ENCODE measurements at places on chromosomes 12 and 14.
A peak's percentile ranks its signal among the peaks of the same experiment; 100 is the strongest.

DNA sequence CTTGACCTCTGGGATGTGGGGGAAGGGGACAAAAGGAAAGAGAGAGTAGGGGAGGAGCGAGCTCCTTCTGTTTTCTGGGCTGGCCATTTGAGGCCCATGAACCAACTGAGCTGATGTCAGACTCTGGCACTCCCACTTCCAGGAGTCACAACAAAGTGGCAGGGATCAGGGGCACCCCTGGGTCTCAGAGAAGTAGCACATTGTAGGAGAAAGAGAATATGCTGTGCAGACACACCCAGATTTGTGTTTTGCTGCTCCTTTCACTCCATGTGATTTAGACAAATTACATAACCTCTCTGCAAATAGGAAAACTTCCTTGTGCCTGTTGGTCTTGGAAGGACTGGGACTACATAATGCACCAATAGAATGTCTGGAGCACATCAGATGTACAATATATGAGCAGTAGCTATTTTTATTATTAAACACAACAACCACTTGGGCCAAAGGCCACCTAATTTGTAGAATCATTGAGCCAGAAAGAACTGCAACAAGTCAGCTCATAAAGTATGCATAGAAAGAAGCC lies 265.5 kb downstream of the ZFP36L1 start:
- DNase-seq = no peak

- peak; percentile 63 for DNase-seq
These were observed 63.6 kb upstream of the DLK1 start for GRCh38 chr14:100662879-100663760.

DNA sequence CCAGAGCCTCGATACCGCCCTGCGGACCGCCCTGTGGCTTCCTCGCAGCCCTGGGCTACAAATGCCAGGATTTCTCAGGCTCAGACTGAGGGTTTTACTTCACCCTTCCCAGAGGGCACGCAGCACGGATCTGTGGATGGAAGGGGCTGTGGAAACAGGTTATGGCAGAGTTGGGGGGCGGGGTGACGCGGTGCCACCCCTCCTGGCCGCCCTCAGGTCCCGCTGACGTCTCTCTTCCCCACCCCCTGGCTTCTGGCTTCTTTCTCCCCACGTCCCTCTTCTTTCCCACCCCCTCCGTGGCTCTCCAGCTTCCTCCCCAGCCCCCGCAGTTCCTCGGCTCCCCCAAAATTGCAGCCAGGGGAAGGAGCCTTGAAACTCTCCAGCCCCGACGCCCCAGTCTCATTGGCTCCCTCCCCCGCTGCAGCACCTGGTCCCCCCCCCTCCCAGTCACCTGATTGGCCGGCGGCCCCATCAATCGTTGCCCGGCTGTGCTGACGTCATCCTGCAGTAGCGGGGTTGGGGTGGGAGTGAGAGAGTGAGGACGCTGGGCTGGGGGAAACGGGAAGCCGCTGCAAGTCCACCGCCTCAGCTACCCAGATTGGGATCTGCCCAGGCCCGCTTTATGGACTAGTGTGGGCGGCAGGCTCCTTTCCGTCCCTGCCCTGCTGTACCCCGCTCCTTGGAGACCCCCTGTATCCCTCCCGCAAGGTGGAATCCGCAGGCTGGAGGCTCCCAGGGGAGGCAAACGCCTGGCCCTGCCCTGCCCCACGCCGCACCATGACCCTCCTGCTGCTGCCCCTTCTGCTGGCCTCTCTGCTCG lies at the start of gene CLSTN3:
Gene CLSTN3 (plus strand): TSS at position 500 of the 820 bp plus-strand sequence. CDS start 278 bp downstream, at position 778.
- peak; percentile 80 for DNase-seq

DNA sequence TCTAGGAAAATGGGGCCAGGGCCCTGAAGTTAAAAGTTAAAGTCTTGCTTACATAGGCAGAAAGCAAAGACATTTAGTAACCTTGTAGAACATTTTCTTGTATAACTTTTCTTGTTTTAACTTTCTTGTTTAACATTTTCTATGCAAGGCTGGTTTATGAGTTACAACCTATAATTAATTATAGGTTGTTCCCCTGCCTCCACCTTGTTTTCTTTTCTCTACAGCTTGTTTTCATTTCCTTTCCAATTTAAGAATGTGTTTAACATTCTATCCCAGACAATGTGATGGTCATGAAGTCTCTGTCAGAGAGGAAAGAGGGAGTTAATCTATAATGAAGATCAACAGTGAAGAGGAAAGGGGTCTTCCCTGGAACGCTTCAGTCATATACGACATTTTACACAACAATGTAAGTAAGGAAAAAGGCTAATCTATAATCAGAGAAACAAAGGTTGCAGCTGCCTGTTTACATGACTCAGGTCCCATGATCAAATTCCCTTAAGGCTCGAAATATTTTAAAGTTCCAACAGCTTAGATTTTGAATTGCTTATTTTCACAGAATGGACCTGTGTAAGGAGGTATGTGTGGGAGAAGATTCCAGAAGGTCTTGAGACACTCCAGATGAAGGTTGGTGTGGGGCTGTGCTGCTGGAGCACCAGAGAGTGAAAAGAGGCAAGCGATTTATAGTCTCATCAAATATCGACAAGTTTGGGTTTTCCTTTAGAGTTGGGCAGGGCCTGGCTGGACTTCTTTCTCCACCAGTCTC lies 34.2 kb upstream of the TCL1B start:
- no peak for DNase-seq

DNA sequence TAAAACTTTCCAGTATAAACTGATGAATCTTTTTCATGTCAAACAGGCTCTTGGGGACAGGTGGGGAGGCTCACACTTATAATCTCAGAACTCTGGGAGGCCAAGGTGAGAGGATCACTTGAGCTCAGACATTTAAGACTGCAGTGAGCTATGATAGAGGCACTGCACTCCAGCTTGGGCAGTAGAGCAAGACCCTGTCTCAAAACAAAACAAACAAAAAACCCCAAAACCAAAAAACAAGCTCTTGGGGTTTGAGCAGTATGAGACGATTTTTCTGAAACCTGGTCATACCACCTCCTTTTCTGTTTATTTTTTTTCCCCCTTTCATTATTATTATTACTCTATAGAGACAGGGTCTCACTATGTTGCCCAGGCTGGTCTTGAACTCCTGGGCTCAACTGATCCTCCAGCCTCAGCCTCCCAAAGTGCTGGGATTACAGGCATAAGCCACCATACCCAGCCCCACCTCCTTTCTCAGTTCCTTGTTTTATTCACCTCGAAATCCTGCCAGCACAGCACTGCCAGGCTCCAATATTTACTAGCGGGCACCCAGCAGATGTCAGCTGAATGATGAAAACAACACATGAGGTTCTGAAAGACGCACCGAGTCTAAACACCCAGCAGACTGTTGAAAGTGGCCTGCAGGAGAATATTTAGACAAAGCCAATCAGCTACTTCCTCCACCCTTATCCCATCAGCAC lies 19.5 kb upstream of the CDK17 start:
- no peak for DNase-seq

GRCh38 chr12:104751594-104751993 lies 206.5 kb downstream of the SLC41A2 start:
- DNase-seq = no peak

DNA sequence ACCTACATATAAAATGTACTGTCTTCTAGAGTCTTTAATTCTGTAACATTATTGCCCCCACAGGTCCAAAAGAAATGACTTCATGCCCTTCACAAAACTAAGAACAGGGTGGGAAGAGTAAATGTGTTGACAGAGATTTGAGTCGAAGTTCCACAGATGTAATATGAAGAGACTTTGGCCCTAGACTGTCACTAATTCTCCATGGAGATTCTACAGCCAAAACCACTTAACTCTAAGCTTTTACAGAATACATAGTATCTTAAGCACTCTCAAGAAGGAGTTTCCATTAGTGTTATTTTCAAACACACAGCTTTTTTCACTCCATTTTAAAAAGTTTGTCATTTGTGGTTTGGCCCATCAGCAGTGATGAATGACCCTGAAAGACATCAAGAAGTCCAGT lies 56.3 kb downstream of the ABCC9 start:
- no peak for DNase-seq

- no peak for DNase-seq
These were observed 213.6 kb downstream of the C12orf42 start for GRCh38 chr12:103282124-103282523.

GRCh38 chr12:121284551-121285390 lies 11.7 kb downstream of the CAMKK2 start:
- no peak for DNase-seq

DNA sequence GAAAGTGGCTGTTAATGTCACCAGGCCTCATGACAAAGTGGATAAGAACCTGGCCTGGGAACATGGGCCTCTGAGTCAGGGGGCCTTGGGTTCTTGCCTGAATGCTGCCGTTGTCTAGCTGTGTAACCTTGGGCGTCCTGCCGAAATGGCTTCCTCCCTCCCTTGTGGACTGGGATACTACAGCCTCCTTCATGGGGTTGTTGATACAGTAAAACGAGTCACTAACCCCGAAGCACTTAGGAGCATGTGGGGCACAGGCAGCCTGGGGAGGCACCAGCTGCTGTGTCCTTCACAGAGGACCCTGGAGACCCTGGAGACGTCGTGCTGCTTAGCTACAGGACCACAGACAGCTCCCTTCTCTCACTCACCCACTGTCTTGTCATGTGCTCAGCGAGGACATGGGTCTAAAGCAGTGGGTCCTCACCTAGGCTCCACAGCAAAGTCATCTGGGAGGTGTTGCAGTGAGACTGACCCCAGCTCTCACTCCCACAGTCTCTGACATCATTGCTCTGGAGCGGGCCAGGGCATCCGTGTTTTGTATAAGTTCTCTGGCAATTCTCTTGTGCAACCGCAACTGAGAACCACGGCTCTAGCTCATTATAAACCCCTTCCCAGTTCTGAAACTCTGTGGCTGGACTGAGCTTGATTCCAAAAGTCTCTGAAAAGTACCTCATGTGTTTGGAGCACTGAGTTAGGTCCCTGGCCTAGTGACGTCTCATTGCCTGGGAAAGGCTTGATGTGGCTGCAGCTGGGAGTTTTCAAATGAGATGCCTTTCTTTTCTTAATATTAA lies 42.1 kb downstream of the SERPINA3 start:
- DNase-seq = no peak

DNA sequence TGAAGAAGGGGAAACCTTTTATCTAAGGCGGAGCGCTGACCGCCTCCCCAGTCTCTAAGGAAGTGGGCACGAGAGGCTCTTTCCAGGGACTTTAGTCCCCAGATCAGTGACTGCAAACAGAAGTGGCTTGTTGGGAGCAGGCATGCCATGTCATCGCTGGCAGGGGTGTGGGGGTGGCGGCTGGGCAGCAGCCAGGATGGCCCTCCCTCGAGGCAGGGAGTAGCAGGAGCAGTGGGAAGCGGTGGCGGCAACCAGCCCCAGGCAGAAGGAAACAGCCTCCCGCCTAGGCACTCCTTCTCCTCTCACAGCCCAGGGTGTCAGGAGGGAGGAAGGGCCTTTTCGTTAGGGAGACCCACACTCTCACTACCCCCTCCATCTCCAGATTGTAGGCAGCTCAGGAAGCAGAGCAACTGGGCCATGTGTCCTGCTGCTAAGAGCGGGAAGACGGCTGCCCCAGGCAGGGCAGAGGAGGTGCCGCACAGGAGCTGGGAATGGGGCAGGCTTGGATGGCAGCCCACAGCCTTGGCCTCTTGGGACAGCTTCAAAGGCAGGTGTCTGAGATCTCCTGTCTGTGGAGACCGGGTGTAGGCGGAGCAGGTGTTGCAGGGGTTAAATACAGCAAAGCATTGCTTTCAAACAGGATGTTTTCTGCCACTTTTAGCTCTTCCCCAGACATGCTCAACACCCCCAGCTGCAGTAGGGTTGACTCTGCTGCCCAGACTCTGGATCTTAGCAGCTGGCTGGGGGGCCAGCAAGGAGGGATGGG lies 21.8 kb downstream of the VDR start:
- peak; percentile 46 for DNase-seq

DNA sequence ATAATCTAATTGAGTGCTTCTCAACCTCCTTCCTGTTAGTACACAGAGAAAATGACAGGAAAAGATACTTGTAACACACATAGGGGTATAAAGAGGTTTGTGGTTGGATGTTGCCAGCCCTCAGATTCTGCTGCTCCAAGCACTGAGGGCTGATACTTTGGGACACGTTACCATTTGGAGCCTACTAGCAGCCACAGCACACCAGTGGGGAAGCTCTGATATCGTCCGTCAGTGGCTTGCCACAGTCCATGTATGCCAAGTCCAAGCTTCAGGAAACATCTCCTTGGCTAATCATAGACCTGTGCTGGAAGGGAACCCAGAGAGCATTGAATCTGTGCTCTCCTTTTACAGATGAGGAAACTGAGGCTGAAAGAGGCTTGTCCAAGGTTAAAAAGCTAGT lies 22.3 kb downstream of the B4GALNT3 start:
- no peak for DNase-seq
